ENCODE measurements at places on chromosomes 7 and 10.

- DNase-seq = no peak
Measured at GRCh38 chr10:105840288-105840770, 1199.2 kb downstream of the SORCS3 start.

DNA sequence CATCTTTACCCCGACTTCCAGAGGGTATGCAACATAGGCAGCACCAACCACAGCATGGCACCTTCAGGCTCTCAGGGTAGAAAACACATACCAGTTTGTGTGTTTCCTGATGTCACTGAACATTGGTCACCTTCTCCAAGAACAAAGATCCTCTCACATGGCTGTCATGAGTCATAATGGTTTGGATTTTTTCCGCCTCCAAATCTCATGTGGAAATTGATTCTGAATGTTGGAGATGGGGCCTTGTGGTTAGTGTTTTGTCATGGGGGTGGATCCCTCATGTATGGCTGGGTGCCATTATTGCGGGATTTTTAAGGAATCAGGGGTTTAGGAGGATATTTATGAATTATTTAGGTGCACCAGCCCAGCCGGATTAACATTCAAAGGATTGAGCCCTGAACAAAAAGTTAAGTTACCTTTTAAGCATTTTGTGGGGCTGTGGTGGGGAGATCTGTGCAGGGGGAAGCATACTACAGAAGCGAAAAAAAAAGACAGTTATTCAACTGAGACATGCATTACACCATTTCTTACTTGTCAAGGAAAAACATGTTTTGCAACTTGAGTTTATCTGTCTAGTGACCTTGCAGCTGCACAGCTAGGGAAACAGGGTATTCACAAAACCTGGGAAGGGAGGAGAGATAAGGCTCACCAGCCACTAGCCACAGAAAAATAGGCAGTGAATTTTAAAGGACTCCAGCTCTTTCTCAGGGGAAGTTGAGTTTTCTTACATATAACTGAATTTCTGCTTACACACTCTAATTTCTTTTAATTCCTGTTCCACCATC lies 774.1 kb upstream of the AUTS2 start:
- no peak for DNase-seq

GRCh38 chr7:119681336-119681735 lies 591.6 kb upstream of the KCND2 start:
- DNase-seq = no peak

DNA sequence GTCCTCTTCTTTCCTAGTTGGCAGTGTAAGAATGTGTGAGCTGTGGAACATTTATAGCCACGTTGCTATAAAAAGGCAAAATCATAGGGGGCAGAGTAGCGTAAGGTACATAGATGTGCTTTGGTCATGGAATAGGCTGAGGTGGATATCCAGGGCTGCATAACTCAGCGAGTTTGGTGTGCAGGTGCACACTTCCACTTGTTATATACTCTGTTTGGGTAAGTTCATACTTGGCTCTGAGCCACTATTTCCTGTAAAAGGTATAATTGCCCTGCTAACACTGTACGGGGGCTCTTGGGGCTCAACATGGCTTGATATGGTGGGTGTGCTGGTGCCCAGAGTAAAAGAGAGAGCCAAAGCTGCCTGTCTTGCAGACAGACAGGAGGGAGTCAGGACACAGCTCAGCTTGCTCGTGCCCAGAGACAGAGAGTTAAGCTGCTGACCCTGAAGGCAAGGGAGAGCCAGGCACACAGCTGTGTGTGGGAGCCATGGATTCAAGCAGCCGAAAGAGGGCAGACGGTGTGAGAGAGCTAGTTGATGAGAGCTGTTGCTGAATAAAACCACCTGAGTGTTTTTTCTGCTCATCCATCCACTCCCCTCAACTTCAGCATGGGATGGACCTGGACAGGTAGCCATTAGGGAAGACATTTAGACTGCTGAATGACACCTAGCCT lies 126.7 kb downstream of the DKK1 start:
- DNase-seq = no peak

DNA sequence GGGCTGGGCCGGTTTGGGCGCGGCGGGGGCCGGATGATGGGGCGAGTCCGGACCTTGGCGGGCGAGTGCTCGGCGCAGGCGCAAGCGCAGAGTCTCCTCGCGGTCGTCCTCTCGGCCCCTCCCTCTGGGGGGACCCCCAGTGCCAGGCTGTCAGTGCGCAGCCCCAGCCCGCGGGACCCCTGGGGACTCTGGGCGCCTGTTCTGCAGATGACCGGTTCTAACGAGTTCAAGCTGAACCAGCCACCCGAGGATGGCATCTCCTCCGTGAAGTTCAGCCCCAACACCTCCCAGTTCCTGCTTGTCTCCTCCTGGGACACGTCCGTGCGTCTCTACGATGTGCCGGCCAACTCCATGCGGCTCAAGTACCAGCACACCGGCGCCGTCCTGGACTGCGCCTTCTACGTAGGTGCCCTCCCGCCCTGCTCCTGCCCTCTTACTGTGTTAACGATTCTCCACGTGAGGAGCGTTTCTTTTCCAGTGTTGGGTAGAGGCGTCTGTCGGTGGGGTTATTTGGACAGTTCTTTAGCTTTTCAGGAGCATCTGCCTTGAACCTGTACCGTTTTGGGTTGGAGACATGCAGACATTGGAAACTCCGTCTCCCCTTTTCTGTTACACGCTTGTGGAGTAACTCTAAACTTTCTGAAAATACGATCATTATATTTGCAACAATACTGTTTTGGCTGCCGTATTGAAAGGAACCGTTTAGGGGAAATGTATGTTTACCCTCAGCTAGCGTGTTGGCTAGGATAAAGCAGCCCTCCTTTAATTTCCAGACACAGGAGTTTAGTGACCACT lies 706 bp downstream of the BUB3 start:
- no peak for DNase-seq

DNA sequence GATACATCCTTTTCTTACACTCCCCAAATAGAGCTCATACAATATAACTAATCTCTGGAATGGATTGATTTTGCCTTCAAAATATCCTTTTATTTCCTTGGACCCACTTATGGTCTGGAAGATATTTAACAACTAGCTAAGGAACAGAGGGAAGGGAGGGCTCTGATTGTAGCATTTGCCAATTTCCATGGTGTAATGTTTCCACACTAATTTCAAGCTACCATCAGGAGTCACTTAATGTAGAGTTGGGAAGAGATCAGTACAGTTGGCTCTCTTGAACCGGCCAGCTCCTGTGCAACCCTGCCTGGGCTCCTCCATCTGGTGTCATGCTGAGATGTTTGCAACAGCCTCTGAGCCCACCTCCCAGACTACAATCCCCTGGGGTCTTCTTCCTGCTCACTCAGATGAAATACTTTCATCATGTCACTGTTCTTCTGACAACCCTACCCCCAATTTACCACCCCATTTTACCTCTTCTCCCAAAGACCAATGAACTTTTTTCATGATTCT lies 8.0 kb upstream of the IL6 start:
- DNase-seq = no peak

GRCh38 chr7:74332373-74333176 lies 43.4 kb downstream of the CLIP2 start:
- DNase-seq = no peak

GRCh38 chr7:150969475-150969874 lies 8.6 kb downstream of the KCNH2 start:
- DNase-seq = no peak

- peak; percentile 82 for DNase-seq
Measured at GRCh38 chr7:132430861-132431822, 145.1 kb downstream of the PLXNA4 start.

GRCh38 chr7:116630932-116631671 lies 40.9 kb upstream of the MET start:
- DNase-seq = peak; percentile 88

- DNase-seq = no peak
Measured at GRCh38 chr7:49030221-49030620, 105.9 kb downstream of the CDC14C start.

DNA sequence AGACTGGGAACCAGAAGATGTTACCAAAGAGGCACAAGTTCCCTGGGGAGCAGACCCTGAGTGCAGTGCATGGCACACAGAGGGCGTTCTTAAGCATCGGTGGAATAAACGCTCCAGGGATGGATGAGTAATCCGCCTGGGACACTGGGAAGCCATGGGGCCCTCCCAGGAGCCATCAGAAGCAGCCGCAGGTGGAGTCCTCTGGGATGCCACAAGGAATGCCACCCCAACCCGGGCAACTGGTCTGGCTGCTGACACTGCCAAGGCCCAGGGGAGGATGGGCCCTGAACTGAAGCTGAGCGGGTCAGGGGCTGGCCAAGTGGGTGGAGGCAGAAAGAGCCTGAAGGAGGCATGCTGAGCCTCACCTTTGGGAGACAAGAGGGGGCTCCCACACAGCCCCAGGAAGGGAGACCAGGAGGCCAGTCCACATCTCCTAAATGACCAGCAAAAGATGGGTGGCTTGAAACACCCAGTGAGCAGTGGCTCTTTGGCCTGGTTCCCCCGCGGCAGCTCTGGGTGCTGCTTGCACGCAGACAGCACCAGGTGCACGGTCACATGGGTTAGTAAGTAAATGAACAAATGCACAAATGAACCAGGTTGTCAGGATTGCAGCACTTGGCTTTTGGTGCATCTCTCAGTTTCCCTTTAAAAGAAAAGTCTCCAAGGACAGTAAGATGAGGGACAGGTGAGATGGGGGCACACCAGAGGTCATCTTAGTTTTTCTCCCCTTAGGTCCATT lies 141.3 kb upstream of the ZMIZ1 start:
- no peak for DNase-seq

DNA sequence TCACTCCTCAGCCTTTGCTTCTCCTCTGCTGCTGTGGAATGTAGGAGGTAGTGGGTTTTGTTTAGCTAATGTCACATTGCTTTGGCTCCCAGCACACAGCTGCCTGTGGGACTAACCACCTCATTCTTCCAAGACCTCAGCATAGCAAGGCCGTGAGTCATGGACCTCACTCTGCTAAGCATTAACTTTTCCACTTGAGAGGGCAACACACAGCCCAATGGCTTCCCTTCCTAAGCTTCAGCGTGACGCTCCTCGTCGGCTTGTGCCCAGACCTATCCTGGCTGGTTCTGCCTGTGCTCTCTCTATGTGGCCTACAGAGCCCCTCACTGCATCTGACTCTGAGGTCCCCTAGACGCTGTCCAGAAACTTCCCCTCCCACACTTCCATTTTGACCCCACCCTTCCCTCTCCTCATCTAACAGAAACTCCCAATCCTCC lies 23.3 kb downstream of the MYOF start:
- peak; percentile 100 for DNase-seq

DNA sequence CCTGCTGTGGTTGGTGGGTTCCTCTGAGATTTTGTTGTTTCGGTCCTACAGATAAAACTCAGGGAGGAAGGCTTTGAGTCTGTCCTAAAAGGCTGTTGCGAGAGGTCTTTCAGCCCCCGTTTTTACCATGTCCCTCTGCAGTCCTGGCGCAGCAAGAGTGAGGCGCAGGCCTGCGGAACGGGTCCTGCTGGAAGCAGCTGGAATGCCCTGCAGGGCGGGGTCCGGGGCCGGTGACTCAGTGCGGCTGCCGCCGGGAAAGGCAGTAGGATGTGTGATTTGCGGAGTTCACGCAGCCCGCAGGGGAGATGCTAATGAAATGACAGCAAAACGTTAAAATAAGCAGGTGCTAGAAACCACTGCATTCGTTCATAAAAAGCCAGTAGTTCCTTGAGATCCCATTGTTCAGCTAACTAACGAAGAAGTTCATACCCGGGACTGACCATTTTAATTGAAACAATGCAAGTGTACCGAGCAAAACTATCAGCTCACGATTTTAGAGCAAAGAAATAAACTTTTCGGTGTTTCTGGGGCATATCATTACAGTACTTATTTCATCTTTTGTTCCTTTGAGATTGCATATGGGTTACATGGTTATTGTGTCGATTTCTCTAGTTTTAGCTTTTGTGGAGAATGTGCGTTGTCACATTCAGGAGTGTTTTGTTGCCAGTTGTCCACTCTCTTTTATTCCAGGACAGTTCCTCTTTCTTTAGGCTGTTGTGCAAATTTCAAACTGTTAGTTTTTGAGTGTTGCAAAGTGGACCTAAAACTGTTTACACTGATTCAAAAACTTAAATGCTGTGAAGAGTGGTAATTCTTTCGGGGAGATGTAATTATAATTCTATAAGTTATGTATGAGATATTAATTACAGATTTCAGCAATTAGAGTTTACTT lies 783 bp downstream of the ANLN start:
- DNase-seq = peak; percentile 71

GRCh38 chr7:132083126-132083525 lies 493.1 kb downstream of the PLXNA4 start:
- DNase-seq = no peak

- no peak for DNase-seq
Measured at GRCh38 chr7:31256506-31256905, 84.0 kb downstream of the NEUROD6 start.

GRCh38 chr10:35440016-35440415 lies 103.7 kb downstream of the CCNY start:
- no peak for DNase-seq

DNA sequence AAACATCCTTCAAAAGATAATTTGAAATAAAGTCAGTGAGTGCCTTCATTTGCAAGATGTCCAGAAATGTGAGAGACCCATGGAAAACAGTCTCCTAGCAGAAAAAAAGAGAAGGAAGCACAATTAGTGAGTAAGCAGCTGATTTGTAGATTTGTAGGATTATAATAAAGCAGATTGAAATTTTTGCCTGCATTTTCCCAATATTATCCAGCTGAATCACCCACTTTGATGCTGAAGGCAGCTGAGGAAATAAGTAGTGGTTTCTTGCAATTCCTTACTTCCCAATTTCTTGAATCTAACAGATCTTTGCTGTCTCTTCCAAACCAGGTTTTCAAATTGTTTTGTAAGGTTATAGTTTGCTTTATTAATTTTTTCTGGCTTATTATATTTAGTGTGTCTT lies 181.4 kb downstream of the GNAT3 start:
- DNase-seq = no peak

DNA sequence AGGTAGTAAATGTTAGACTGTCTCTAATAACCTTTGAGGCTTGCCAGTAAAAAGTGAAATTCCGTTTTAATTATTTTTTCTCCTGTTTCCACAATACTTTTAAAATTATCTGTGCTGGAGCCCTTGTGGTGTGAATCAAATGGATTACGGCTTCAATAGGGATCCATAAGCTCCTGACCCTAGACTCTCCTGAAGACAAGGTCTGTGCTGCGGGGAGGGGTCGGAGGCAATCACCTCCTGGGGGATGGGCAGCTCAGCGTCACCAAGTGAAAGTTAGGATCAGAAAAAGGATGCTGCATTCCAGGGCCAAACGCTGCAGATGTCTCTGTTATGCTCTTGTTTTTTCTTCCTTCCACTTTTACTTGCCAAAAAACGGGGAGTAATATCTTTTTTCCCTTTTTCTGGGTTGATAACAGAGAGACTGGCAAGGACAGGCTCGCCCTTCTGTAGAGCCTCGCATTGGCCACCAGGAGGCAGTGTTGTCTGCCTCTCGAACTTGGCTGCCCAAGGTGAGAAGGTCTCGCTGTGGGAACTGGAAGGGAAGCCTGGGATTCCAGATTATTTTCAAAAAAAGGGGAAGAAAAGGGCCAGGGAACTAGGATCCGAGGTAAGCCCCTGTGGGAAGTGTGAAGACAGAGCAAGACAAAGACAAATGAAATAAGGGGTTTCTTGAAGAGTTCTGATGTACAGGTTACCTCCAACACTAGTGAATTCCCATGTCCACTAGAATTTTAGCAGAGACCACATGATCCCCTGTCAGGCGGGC lies 621.9 kb downstream of the ACTR3B start:
- DNase-seq = no peak

All from skeletal muscle cell (primary cell).